ENCODE measurements at places on chromosomes 6 and 20. TPM values are rescaled to one million over a fixed set of nuclear protein-coding genes. Genes with fewer than 3 reads are reported as not detected.

DNA sequence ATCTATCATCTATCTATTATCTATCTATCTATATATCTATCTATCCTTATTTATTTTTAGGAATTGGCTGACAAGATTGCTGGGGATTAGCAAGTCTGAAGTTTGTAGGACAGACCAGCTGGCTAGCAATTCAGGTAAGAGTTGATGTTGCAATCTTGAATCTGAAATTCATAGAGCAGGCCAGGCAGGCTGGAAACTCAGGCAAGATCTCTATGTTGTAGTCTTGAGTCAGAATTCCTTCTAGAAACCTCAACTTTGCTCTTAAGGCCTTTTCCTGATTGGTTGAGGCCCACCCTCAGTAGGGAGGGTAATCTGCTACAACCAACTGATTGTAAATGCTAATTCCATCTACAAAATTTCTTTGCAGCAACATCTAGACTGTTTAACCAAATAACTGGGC lies 19.2 kb downstream of the MAPK13 start:
- no peak for DNase-seq

- peak; percentile 51 for DNase-seq
Observed at GRCh38 chr20:62728781-62729300, 20.2 kb downstream of the NTSR1 start.

Gene FAM184A
- total RNA-seq: 0.19 TPM

Gene HTR1B
- total RNA-seq: not detected

DNA sequence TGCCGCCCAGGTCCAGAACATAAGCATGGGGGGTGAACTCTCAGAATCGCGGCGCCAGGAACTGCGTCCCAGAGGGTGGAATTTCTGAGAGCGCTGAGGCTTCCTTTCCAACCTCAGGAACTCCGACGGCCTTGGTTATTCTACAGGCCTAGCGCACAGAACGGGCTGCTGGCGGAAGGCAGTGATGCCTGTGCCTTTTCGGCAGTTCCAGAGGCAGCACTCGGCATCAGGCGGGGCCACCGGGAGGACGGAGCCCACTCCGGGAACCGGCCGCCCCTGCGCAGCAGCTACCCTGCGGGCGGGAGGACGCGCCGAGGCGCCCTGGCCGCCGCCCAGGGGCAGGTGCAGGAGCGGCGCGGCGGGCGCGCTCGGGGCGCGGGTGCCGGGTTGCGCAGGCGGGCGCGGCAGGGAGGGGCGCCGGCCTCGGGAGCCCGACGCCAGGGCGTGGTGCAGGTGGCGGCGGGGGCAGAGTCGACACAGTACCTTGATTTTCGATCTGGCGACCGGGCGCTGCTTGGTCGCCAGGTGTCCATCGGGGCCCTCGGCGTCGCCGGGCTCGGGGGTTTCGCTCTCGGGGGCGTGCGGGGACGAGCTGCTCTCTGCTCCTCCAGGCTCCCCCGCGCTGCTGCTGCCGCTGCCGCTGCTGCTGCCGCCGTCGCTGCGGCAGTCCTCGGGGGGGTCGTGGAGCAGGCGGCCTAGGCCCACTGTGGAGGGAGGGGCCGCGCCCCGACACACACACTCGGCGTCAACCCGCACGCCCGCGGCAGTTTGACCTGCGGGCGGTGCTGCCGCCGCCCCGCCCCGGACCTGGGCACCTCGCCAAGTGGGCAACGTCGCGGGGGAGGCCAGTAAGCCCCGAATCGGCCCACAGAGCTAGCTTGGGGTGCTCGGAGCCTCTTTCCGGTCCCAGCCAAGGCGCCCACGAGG lies 1.3 kb downstream of the OVOL2 start:
- DNase-seq: no peak

GRCh38 chr20:48308232-48308781 lies 519.5 kb downstream of the PREX1 start:
- no peak for DNase-seq

DNA sequence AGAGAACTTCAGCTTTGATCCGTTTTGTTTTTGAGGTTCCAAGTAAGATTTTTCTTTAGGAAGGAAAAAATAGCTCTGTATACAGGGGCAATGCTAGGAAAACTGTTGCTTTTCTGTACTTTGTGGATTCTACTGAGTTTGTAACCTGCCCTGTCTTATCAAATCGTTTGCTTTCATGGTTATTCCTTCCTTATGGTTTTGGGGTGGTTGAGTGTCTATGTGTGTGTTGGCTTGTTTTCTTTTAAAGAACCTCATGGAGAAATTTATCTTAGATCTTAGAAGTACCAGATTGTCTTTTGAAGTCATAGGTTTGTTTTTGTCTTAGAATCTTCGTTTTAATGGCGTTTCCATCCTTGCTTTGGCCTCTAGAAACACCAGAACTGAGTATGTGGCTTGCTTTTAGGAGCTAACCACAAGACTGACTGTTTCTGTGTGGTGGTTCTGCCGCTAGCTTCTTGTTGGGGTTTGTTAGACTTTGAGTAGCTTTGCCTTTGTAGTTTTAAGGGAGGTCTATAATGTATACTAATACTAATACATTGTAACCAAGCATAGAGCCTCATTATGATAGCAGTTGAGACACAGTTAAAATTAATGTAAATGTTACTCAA lies 86.8 kb downstream of the RPP40 start:
- no peak for DNase-seq

Gene NOX3
- not detected for total RNA-seq

DNA sequence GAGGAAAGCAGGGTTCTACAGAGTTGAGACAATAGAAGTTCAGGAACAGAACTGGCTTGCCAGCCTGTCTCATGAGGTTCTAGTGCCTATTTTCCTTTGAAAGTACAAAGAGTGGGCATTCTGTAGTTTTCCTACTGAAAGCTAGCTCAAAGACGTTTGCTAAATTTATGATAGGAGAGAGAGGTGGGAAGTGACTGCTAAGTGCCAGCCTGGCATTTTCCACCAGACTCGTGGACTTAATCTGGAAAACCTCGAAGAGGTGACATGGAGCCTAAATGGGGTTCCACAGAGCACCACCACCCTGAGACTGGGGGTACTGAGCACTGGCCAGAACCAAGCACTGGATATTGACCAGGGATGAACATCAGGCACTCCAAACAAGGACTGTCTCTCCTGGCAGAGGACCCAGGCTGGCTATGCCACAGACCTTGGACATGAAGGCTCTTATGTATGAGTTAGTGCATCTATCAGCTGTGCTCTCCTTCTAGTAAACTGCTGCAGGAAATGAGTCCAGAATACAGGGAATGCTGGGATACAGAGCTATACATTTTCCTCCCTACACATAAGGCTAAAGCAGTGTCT lies 7.1 kb downstream of the PEX6 start:
- no peak for DNase-seq

DNA sequence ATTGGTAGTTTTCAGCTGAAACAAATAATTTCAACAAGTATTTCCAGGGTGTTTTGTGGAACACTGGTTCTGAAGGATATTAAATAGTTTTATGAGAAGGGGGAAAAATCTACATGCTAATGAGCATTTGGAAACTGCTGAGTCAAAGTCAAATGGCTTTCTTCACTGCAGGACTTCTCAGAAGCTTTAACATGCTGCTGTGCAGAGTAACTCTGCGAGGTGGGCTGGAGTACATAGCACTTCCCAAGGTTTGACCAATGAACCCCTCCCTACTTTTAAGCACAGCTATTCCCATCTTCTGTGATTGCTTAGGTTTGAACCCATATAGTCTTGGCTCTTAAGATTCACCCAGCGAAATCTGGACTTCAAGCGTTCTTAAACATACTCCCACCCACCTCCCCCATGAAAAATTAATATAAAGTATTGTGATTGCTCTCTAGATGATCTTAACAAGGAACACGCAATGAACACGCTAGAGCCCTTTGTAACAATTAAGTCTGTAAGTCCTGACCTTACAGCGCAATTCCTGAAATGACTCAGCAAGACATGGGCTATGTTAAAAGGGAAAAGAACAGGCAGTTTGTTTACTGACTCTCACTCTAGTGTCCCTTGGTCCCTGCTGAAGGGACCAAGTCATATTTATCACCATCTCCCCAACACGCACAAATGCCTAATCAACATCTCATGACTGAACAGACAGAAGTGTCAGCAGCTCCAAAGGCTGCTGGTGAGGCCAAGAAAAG lies 105.2 kb downstream of the NFATC2 start:
- no peak for DNase-seq

DNA sequence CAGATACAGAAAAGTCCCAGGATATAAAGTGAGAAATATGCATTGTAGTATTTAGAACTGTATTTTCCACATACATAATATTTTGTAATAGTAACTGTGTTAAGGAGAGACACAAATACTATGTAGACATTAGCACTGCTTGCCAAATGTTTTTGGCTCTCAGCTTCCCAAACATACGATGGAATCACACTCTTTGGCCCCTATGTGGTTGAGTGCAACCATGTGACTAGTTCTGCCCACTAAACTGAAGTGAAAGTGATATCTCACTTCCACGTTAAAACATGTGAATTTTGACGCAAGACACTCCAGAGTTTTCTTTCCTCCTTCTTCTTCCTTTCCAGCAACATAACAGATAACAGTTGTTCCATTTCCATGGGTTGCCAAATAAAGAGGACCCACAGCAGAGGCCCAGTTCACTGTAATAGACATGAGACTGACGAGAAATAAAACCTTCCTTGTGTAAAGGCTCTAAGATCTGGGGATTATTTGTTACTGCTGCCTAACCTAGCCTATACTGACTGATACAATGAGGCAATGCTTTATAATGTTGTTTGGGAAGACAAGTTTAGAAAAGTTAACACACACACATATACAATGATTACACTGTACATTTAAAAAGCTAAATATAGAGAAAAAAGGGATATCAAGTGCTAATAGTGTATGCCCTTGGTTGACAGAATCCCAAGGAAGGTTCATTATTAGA lies 97.2 kb downstream of the PTPRT start:
- no peak for DNase-seq

Data from suprapubic skin (tissue), 4 donors.